ENCODE measurements at places on chromosomes 11 and 22.

DNA sequence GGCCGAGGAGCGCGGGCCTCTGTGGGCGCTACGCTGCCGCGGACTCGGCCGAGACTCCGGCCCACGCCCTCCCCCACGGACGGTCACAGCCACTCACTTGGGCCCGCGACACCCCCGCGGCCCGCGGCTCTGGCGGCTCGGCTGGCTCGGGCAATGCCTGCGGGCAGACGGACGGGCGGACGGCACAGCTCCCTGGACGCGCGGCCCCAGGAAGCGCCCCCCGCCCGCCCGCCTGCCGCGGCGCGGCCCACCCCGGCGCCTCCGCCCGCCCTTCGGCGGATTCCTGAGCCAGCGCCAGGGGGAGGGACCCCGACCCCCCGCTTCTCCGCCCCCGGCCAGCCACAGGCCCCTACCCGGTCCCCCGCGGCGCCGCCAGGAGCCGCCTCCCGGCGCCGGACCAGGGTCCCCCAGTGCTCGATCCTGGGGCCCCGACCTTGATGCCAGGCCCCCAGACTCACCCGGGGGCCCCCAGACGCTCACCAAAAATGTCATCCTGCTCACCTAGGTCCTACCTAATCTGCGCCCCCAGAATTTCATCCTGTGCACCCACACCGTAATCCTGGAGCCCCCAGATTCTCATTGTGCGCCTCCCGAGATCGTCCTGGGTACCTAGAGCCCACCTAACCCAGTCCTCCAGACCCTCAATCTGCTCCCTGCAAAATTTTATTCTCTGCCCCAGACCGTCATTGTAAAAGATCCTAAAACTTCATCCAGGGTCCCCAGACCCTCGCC lies at the start of gene EFEMP2:
Gene EFEMP2, minus strand, starts transcription at position 215 of the 732 bp plus-strand sequence. CDS start 446 bp downstream, outside the sequence.
- no peak for DNase-seq

- no peak for DNase-seq
Measured at GRCh38 chr22:19055801-19056200, 66.4 kb downstream of the DGCR2 start.

- no peak for DNase-seq
Measured at GRCh38 chr11:117634756-117635603, 162.0 kb downstream of the DSCAML1 start.

DNA sequence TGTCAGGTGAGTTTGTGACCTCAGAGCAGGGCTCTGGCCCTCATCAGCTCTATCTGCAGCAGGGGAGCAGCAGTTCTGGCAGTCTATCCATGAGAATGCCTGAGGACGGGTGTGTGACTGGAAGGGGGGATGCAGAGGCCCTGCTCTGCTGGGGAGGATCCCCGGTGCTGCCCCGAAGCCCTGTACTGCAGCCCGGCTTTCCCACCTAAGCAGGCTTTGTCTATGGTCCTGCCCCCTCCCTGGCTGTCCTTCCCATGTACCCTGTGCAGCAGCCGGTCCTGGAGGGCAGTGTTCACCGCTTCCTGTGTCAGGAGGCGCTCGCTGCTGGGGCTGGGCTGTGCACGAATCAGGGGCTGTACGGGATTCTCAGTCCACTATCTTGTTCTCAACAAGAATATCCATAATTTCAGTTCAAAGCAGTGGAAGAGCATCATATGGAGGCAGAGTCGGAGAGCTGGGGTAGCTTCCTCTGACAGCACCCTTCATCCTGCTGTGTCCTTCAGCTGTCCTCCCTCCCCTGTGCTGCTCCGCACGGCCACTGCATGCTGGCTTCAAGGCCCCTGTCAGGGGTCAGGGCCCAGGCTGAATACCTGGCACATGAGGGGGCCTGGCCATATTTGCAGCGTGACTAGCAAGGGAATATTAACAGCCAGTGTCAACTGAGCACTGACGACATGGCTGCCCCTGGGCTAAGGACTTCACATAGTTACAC lies 125.2 kb downstream of the CTTN start:
- no peak for DNase-seq

GRCh38 chr11:21040630-21041029 lies 371.2 kb downstream of the NELL1 start:
- DNase-seq = no peak

DNA sequence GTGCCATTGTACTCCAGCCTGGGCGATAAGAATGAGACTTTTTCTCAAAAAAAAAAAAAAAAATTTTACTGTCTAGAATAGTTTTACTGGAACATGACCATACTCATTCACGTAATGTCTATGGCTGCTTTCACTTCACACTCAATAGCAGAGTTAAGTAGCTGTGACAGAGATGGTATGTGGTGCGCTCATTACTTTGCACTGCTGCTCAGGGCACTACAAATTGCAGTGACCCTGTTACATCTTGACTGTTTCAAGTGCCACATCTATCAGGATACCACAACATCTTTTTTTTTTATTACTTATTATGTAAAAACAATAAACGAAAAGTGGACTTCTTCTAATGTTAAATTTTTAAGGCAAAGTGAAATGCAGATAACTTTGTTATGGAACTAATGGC lies 110.3 kb downstream of the ARHGAP20 start:
- DNase-seq = no peak

DNA sequence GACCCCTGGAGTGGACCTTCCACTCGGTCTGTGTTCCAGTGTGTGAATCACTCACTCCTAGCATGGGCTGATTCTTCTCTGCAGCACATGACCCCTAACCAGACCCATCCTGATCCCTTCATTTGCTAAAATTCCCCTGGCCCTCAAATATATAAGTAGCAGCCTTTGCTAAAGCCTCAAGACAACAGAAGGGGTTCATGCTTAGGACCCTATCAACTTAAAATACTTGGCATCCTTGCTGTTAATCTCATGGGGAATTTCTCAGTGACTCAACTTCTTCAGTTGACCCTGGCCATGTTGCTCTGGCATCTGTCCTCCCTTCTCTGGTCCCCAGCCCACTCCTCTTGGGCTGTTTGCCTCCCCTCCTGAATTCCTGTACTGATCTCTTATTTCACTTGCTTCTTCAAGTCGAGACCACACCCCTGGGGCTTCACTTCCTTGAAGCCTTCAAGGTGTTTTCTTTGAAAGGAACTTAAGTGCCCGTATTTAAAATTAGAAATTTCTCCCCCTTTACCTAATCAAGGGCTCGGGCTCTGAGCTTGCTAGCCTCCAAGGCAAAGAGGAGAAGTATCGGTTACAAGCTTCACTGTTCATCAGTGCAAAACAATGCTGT lies 23.6 kb downstream of the NNMT start:
- no peak for DNase-seq

GRCh38 chr22:38489561-38490145 lies 16.5 kb downstream of the DDX17 start:
- DNase-seq = no peak

GRCh38 chr11:27413218-27413617 lies 50.2 kb upstream of the CCDC34 start:
- DNase-seq = peak; percentile 77

DNA sequence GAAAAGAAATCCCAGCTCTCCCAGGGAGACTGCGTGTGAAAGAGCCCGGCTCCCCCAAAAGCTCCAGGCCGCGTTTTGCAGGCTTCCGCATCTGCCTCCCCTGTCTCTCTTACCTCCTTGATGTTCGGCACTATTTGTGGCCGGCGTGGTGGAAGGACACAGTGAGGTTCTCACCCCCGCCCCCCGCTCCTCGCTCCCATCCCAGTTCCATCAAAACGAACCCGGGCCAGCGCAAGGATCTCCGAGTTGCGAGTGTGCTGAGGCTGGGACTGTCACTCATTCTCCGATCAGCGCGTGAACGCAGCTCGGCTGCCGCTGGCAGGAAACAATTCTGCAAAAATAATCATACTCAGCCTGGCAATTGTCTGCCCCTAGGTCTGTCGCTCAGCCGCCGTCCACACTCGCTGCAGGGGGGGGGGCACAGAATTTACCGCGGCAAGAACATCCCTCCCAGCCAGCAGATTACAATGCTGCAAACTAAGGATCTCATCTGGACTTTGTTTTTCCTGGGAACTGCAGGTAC lies at the start of gene NCAM1:
Gene NCAM1, plus strand, starts transcription at position 275 of the 523 bp plus-strand sequence.
- DNase-seq = peak; percentile 45

- peak; percentile 54 for DNase-seq
Measured at GRCh38 chr11:3867209-3868091, 12.0 kb downstream of the STIM1 start.

DNA sequence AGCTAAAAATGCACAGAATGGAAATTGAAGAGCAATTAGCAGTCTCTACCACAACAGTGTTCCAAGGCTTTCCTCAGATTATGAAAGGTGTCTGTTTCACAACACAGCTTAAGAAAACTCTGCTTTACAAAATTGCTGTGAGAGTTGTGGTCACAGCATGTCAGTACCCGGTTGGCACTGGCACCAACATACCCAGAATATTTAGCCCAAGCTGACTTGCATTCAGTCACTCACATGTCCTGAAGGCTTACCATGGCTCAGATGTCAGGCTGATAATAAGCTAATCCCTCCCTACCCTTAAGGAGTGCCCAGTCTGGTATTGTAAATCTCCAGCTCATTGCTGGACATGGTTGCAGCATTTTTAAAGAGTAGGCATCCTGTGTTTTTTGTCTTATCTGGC lies 14.9 kb downstream of the NCR3LG1 start:
- peak; percentile 58 for DNase-seq

GRCh38 chr11:57868491-57868890 lies 106.9 kb downstream of the CTNND1 start:
- DNase-seq = no peak

DNA sequence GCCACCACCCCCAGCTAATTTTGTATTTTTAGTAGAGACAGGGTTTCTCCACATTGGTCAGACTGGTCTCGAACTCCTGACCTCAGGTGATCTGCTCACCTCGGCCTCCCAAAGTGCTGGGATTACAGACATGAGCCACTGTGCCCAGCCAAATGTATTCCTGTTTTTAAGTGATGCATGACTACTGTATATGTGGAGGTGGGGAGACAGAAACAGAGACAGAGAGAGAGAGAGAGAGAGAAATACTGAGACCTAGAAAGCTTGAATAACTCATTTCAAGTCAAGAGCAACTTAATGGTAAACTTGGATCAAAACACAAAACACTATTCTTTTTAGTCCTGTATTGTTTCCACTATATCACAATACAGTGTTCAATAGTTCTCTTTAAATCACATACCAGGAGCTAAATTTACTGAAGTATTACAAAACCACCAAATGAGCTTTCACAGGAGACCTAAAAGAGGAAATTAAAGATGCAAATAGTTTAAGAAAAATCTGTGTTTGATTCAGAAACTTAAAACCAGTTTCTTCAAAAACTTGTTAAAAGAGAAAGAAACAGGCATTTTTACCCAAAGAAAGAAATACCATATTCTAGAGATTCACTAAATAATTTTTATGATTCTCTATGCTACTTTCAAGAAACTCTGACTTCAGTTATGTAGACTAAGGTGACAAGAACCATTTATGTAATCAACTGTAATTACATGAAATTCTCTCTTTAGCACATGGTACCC lies 188.7 kb downstream of the ETS1 start:
- no peak for DNase-seq

GRCh38 chr22:38423512-38424503 lies 31.2 kb downstream of the KCNJ4 start:
- peak; percentile 38 for DNase-seq

GRCh38 chr11:84558085-84558905 lies 1068.8 kb downstream of the DLG2 start:
- DNase-seq = peak; percentile 63

GRCh38 chr22:27769012-27769411 lies 32.5 kb downstream of the MN1 start:
- DNase-seq = no peak

DNA sequence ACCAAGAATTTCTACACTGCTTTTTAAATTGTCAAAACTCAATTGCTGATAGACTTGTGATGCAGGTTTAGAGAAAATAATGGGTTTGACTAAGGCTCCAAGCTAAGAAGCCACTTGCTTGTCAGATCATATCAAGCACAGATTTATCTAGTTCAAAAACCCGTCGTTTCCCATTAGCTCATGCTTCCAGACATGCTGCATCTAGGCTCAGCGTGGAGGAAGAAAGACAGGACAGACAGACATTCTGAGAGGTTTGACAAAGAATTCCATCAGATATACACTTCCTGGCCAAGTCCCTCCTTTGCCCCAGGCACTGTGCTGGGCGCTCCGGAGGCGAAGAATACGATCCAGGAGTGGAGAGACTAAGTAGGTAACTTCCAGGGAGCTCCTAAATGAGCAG lies 76.8 kb downstream of the KCNC1 start:
- peak; percentile 12 for DNase-seq

GRCh38 chr11:11038352-11038751 lies 180.5 kb upstream of the ZBED5 start:
- DNase-seq = no peak

GRCh38 chr11:61962213-61963015 lies 5.0 kb downstream of the FTH1 start:
- no peak for DNase-seq

- peak; percentile 68 for DNase-seq
Measured at GRCh38 chr11:118911113-118911879, 14.4 kb downstream of the BCL9L start.

GRCh38 chr22:49090061-49090852 lies 737.4 kb downstream of the BRD1 start:
- no peak for DNase-seq

DNA sequence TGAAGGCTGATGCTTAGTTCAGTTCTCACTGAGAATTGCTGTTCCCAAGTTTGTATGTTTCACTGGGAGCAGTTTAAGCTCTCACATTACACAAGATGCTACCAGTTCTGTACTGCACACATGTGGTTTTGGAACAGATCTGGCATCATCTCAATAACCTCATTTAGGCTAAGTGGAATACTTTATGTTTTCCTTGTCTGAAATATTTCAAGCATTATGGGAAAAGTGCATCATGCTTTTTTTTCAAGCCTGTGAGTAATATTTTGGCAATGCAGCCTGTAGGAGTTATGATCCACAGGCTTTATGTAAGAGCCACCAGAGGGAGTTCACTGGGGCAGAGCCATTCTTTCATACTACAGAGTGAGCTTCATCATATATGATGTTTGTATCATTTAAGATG lies 141.5 kb downstream of the OR4C45 start:
- peak; percentile 47 for DNase-seq

- DNase-seq = peak; percentile 73
Measured at GRCh38 chr22:46791201-46791731, 28.8 kb downstream of the TBC1D22A start.

GRCh38 chr11:117316197-117316961 lies at the start of gene BACE1:
Gene BACE1 (minus strand): TSS chr11:117316256. CDS start chr11:117315795, 461 bp downstream.
- DNase-seq = peak; percentile 74

- peak; percentile 64 for DNase-seq
Measured at GRCh38 chr11:104164028-104164520, at the start of gene PDGFD. Gene PDGFD (minus strand): TSS chr11:104164147.

GRCh38 chr11:33651555-33651954 lies 49.1 kb downstream of the C11orf91 start:
- no peak for DNase-seq
